D341Med (cell line): ENCODE measurements at places on chromosomes 11 and 22.

DNA sequence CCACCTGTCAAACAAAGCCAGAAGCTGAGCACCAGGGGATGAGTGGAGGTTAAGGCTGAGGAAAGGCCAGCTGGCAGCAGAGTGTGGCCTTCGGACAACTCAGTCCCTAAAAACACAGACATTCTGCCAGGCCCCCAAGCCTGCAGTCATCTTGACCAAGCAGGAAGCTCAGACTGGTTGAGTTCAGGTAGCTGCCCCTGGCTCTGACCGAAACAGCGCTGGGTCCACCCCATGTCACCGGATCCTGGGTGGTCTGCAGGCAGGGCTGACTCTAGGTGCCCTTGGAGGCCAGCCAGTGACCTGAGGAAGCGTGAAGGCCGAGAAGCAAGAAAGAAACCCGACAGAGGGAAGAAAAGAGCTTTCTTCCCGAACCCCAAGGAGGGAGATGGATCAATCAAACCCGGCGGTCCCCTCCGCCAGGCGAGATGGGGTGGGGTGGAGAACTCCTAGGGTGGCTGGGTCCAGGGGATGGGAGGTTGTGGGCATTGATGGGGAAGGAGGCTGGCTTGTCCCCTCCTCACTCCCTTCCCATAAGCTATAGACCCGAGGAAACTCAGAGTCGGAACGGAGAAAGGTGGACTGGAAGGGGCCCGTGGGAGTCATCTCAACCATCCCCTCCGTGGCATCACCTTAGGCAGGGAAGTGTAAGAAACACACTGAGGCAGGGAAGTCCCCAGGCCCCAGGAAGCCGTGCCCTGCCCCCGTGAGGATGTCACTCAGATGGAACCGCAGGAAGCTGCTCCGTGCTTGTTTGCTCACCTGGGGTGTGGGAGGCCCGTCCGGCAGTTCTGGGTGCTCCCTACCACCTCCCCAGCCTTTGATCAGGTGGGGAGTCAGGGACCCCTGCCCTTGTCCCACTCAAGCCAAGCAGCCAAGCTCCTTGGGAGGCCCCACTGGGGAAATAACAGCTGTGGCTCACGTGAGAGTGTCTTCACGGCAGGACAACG, 11.7 kb downstream of the CXCR5 start:
- no peak for DNase-seq

DNA sequence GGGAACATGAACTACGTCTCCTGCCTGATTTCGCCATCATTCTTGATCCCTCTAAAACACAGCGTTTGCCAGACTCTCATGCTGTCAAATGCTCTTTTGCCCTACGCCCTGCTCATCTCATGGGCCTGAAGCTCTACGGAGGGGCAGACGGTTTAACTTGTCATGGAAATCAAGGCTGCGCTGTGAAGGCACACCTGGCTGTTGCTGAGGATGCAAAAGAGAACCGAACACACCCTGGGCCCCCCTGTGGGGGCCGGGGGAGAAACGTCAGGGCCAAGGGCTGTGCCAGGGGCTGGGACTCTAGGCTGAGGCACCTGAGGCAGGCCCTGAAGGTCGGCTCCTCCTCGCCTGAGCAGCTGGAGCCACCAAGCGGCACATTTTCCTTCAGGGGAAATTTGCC, 957.2 kb downstream of the BRD1 start:
- DNase-seq: no peak

DNA sequence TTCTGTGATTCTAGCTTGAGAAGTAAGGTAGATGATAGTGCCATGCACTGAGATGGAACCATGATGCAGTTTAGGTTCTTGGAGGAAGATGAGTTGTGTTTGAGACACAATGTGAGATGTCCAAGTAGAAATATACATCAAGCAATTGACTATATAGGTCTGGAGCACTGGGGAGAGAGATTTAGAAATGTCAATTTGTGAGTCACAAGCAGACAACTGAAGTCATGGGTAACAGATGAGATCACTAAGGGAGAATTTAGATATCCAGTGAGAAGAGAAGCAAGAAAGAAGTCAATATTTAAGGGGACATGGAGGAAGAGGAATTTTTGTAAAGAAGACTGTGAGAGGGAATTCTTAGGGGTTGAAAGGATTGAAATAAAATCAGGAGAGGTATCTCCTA, 65.1 kb upstream of the RRAS2 start:
- no peak for DNase-seq

DNA sequence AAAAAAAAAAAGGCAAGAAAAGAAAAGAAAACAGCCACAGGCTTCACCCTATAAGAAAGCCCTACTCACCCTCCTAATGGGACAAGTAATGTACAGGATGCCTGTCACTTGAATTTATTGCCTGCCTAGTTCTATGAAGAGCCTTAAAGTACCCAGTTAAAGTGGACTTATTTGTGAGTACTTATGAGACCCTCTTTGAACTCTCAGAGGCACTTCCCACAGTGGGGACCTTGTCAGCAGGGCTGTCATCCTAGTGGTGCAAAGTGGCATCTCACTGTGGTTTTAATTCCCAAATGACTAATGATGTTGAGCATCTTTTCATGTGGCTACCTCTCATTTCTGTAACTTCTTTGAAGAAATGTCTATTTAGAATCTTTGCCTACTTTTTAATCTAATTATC, 41.8 kb upstream of the BARX2 start:
- DNase-seq: no peak

GRCh38 chr11:94641167-94641761, 74.1 kb downstream of the PIWIL4 start:
- no peak for DNase-seq

DNA sequence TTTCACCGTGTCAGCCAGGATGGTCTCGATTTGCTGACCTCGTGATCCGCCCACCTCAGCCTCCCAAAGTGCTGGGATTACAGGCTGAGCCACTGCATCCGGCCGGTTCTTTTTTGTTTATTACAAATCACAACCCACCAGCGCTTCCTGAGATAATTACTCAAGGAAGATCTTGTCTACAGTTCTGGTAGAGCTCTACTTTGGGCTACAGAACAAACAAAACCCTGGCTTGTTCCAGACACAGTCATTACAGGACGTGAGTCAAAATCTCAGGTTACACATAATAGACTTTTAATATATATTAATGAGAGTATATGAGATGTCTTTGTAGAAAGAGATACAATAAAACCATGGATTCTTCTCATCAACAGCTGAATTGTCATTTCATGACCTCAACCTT, 42.8 kb upstream of the NUP50 start:
- no peak for DNase-seq

DNA sequence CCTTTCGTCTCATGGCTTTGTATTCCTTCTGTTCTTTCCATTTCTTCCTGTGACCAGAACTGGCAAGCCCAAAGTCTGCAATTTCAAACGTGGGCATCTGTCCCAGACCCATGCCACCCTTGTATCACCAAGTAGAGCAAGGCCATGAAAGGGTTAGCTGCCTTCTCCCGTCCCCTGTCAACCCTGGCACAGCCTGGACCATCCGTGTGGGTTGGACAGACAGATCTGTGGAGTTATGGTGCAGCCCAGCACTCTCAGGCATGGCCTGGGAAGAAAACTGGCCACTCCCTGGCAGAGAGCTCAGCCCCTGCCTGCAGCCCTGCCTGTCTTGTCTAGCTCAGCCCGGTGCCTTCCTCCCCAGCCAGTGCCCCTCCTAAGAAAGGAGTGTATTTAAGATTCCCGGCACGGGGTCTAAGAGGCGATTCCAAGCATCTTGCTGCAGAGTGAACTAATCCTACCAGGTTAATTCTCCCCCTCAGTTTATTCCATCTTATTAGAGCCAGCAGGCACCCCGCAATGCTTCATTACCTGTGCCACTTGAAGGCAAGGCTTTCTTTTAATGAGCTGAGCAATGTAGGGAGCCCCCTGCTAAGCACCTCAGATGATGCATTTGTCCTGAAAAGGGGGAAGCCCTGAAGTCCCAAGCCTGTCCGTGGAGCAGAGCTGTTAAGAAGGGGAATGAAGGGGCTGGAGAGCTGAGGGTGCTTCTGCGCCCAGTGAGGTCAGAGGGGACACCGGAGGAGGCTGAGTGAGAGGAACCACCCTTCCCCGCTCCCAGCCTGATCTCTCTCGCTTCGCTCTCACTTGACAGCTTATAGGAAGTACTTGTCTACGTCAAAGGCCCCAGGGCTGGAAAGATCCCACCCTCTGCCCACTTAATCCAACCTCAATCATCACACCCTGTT, 130.6 kb downstream of the SPATA19 start:
- no peak for DNase-seq

GRCh38 chr11:110190885-110191284, 97.7 kb downstream of the ZC3H12C start:
- DNase-seq: no peak

DNA sequence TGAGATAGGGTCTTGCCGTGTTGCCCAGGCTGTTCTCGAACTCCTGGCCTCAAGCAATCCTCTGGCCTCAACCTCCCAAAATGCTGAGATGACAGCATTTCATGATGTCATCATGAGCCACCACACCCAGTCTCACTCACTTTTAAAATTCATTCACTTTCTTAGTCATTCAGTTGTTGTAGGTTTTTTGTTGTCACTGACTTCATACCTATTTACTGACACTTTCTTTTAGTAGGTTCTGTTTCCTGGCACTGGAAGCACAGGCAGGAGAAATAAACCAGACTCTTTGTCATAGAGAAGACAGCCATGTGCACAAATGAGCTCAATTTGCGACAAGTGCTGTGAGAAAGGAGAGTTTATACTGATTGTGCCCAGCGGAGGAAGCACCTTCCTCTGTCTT, 10.5 kb downstream of the ART5 start:
- no peak for DNase-seq

- no peak for DNase-seq
Measured at GRCh38 chr11:12420040-12420439, 42.7 kb downstream of the PARVA start.

GRCh38 chr11:57649826-57650738, at the start of gene YPEL4:
YPEL4 (minus strand) TSS chr11:57649912; CDS start chr11:57647107, 2,805 bp downstream.
- DNase-seq: no peak

DNA sequence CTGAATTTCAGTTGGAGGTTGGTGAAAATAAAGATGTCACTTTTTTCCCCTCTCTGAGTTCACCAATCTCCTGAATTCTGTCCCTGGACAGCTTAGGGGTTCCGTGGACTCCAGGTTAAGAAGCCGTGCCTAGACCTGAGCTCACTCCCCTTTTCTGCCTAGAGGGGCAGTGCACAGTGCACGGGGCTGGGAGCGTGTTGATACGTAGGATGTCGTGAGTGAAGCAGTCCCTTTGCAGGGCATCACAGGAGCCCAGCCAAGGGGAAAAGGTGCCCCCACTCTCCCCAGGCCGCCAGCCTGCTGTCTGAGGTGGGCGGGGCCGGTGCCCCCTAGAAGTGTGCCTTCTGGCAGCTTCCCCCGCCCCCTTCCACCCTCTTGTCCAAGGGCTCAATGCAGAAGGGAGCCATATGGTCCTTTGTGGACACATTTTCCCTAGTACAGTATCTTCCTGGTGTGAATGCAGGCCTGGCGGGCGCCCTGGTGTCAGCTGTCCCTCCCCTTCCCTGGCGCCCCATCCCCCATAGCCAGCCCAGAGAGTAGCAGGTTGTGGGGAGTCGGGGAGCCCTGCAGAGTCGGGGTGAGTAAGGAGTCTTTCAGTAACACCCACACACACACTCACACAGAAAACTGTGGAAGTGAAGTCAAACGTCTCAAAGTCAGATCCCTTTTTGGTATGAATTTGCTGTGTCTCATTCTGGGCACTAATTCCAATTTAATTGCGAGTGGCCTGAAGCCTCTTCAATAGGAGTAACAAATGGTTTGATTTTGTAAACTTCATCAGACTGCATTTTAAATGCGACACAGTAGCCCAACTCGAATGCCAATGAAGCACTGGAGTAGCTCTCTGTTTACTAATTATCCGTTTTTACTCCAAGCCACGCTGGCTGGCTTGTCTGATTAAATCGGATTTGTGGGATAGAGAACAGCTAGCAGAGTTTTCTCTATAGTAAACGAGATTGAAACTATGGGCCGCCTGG, 67.5 kb upstream of the NNMT start:
- peak; percentile 48 for DNase-seq

- DNase-seq: no peak
Measured at GRCh38 chr11:68670208-68670992, 13.9 kb upstream of the GAL start.

- no peak for DNase-seq
Measured at GRCh38 chr11:561148-562003, 606 bp downstream of the RASSF7 start.

DNA sequence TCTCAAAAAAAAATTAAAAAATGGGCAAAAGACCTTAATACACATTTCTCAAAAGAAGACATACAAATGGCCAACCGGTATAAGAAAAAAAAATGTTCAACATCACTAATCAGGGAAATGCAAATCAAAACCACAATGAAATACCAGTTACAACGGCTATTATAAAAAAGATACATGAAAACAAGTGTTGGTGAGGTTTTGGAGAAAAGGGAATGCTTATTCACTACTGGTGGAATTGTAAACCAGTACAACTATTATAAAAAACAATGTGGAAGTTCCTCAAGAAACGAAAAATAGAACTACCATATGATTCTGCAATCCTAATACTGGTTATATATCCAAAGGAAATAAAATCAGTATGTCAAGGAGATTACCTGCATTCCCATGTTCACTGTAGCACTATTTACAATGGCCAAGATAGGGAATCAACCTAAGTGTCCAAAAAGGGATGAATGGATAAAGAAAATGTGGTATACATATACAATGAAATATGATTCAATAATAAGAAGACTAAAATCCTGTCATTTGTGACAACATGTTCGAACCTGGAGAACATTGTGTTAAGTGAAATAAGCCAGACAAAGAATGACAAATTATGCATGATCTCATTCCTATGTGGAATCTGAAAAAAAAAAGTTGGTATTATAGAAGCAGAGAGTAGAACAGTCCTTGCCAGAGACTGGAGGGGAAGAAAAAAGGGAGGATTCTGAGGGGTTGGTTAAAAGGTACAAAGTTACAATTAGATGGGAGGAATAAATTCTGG, 256.9 kb upstream of the PITPNB start:
- DNase-seq: no peak

DNA sequence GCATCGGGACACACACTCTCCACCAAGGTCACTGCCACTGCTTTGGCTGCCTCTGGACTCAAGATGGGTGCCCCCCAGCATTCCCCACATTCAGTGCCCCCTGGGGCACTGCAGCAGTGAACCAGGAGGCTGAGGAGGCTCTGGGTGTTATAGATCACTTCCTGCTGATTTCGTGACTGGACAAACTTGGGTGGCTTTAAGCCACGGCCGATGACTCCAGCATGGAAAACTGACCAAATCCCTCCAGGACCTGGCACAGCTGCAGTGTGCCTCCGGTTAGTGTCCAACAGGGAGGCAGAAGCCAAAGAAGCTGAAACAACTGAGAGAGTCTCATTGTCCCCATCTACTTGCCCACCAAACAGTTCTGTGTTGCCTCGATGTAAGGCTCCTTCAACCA, 1.2 kb upstream of the GANAB start:
- DNase-seq: no peak

GRCh38 chr22:44676441-44677352, 25.3 kb upstream of the PRR5 start:
- no peak for DNase-seq

DNA sequence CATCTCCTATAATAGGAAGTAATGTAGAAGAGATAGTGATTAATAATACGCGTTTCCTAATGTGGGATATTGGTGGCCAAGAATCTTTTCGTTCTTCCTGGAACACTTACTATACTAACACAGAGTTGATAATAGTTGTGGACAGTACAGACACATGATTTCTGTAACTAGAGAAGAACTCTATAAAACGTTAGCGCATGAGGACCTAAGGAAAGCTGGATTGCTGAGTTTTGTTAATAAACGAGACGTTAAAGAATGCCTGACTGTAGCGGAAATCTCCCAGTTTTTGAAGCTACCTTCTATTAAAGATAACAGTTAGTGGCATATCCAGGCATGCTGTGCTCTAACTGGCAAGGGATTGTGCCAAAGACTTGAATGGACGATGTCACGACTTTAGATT, 83.3 kb downstream of the GGT1 start:
- no peak for DNase-seq

- DNase-seq: no peak
Measured at GRCh38 chr11:116104498-116105174, 600.4 kb upstream of the CADM1 start.
